Left lung (tissue), 14 donors: ENCODE measurements at places on chromosomes 5 and 9. TPM values are rescaled to one million over a fixed set of nuclear protein-coding genes. Genes with fewer than 3 reads are reported as not detected.

The TNC gene
- total RNA-seq = 329 TPM

The RAB3C gene
- 1.8 TPM for total RNA-seq

GRCh38 chr9:135961811-135962695 is 880 bp upstream of the UBAC1 start:
- no peak for DNase-seq

DNA sequence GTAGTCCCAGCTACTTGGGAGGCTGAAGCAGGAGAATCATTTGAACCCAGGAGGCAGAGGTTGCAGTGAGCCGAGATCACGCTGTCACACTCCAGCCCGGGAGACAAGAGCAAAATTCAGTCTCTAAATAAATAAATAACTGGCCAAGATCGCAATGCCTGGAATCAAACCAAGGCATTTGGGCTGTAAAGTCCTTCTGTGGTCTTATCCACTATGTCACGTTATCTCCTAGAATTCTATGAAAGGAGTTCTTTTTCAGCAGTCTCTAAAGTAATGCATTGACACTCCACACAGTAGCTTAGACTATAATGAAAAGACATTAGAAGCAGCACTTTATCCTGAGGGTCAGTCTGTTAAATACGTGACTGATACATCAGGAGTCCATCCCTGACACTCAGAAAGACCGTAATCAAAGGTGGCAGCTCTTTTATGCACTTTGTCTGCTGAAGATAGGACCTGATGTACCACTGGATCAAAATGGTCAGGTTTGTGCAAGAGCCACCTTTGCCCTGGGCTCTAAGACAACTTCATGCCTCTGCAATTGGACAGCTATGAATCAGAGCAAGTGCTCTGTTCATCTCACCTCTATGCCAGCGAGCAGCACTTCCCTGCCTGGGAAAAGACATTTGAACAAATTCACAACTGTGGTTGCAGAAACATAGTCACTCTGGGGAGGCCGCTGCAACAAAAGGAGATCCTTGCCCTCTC is 31.7 kb upstream of the GNA14 start:
- DNase-seq = no peak

The C1QTNF2 gene
- total RNA-seq = 2.3 TPM
